ENCODE measurements at places on chromosomes 7 and 10.

- DNase-seq = no peak
Measured at GRCh38 chr10:121975295-121976086, 474 bp upstream of the NSMCE4A start.

DNA sequence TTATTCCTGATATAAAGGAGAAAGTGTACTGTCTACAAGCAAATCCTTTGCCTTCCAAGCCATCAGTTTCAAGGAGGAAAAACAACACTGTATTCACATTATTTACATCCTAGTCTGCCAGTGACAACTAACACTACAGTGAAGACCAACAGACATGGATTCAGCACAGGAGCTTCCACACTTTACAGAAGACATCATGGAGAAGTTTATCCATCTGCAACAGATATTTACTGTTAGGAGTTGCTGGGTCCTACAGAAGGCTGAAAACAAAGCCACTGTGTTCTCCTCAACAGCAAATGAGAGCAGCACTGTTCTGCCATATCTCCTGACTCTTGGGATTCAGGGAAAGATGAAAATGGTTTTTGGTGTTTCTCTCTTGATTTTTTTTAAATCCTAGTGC lies 31.9 kb downstream of the NAPEPLD start:
- no peak for DNase-seq

- no peak for DNase-seq
Measured at GRCh38 chr7:101673315-101673714, 44.2 kb upstream of the MYL10 start.

GRCh38 chr7:47734287-47734948 lies 152.5 kb upstream of the TNS3 start:
- DNase-seq = no peak

- DNase-seq = peak; percentile 31
Measured at GRCh38 chr7:45224832-45225231, 67.2 kb downstream of the RAMP3 start.

- no peak for DNase-seq
Measured at GRCh38 chr7:21076054-21076453, 289.4 kb upstream of the SP8 start.

DNA sequence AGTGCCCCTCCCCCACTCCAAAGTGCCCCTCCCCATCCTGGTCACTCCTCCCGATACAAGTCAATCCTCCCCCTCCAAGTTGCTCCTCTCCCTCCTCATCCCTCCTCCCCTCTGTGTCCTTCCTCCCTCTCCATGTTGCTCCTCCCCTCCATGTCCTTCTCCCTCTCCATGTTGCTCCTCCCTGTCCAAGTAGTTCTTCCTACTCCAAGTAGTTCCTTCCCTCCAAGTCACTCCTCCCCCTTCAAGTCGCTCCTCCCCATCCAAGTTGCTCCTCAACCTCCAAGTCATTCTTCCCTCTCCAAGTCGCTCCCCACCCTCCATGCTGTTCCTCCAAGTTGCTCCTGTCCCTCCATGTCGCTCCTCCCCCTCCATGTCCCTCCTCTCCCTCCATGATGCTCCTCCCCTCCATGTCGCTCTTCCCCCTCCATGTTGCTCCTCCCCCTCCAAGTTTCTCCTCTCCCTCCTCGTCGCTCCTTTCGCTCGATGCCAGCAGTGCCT lies 8.6 kb upstream of the WBP1L start:
- DNase-seq = no peak

DNA sequence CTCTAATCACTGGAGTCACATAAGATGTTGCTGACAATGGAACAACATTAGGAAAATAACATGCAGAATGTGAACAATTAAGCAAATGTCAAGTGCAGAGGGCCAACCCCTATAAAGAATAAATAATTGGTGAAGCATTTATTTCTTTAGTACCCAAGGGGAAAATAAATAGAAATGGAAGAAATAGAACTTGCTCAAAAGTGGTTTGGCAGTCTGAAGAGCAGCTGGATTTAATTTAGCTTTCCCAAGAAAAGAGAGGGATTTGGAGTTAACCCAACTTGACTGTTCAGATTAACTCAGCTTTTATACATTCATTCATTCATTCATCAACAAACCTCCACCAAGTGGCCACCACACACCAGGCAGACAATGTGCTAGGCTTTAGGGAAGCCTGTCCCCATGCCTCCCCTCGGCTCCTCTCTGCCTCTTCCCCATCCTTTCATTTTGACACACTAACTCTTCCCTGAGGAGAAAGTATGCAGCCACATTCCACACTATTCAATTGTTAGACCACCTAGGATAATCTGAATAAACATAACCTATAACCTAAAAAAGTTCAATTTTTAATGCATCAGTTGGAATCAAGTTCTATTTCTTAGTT lies 295.5 kb downstream of the AHR start:
- DNase-seq = no peak

- DNase-seq = no peak
Measured at GRCh38 chr7:73931502-73931901, 70.5 kb downstream of the TMEM270 start.

- no peak for DNase-seq
Measured at GRCh38 chr10:109947111-109947920, 24.0 kb upstream of the XPNPEP1 start.

DNA sequence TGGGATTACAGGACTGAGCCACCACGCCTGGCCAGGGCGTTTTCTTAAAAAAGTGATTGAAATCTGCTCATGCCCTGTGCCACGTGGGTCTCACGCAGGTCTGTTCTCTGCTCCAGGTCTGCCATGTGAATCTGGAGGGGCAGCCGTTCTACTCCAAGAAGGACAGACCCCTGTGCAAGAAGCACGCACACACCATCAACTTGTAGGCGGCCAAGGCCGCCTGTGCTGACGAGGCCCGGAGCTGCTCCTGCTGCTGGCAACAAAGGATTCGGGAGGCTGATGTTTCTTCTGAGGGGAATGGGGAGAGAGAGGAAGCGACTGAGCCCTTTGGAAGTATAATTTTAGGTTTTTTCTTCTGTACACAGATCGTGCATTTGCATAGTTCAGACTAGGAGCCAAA lies 23.6 kb upstream of the BMPR1A start:
- DNase-seq = no peak

- DNase-seq = no peak
Measured at GRCh38 chr10:130739757-130740145, 571.8 kb downstream of the TCERG1L start.

DNA sequence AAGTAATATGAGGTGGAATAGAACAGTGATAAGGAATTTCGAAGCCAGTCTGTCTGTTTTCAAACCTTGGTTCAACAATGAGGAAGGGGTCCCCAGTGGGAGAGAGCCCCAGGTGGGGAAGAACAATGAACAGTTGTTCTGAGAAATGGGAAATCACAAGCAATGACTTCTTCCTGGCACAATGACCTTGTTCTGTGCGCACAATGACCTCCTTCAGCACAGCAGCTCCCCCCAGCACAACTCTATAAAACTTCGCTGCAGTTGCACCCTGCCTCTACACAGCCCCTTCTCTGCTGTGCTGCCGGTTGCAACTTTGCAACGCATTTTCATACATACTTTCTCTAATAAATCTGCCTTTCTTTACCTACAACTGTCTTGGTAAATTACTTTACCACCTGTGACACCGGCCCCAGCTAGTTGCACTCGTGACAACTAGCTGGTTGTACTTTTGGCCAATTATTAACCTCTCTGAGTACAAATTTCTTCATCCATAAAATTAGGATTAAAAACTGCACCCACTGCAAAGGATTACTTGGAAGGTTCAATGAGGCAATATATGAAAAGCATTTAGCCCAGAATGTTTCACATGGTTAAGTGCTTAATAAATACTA lies 40.5 kb downstream of the ASB4 start:
- no peak for DNase-seq

- no peak for DNase-seq
Measured at GRCh38 chr7:104450861-104451260, 122.5 kb downstream of the LHFPL3 start.

DNA sequence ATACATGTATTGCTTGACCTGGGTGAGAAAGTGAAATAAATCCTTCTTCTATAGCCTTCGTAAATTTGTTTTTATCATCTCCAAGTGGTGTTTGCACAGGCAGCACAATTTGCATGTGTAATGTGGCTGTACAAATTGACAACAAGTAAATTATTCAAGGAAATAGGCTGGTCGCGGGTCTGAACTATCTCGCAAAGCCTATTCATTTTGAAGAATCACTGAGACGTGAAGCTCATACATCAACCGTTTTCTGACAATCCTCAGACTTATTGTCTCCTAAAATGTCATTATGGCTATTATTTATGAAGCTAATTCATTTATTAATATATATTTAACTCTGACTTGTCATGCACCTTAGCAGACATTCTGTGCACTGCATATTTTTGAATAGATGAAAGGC lies 16.2 kb upstream of the FAM204A start:
- DNase-seq = no peak

- DNase-seq = no peak
Measured at GRCh38 chr7:74013539-74014272, 14.3 kb upstream of the ELN start.

GRCh38 chr10:69845574-69846292 lies 44.0 kb downstream of the COL13A1 start:
- no peak for DNase-seq

GRCh38 chr10:110209454-110209925 lies 2.1 kb downstream of the MXI1 start:
- DNase-seq = peak; percentile 84

DNA sequence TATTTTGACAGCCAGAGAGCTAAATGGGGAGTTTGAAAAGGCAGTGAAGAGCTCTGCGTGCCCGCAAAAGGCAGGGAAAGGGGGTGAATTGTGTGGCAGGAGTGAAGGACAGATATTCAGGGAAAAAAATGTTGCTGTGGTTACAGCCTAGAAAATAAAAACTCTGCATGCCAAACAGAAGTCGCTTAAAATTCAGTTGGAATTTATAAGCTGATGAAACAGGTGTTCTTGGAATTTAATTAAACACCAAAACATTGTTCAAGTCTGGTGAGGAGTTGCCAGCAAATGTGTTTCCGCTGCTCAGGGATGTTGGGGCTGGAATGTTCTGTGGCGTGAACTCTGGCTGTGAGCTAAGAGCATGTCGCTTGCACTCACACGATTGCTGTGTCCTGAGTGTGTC lies 169.3 kb downstream of the ADRA2A start:
- DNase-seq = no peak

DNA sequence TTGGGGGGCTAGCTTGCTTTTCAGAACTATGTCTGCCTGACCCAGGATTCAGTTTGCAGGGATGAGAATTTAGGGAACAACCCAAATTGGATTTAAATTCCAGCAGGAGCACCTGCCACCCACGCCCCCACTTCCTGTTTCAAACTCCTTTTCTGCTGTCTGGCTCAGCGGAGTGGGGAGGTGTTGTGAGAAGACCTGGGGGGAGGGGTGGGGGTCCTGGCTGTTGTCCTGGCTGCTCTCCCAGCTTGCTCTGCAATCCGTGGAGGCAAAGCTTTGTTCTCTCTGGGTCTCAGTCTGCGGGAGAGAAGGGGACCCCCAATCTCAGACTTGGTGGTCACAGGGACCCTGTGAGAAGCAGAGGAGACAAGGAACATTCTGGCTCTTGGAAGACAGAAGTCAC lies 799 bp downstream of the KCNK18 start:
- no peak for DNase-seq

- no peak for DNase-seq
Measured at GRCh38 chr10:118307220-118307619, 34.9 kb downstream of the FAM204A start.
